T-helper 1 cell (primary cell): ENCODE measurements at places on chromosomes 16 and 17.

DNA sequence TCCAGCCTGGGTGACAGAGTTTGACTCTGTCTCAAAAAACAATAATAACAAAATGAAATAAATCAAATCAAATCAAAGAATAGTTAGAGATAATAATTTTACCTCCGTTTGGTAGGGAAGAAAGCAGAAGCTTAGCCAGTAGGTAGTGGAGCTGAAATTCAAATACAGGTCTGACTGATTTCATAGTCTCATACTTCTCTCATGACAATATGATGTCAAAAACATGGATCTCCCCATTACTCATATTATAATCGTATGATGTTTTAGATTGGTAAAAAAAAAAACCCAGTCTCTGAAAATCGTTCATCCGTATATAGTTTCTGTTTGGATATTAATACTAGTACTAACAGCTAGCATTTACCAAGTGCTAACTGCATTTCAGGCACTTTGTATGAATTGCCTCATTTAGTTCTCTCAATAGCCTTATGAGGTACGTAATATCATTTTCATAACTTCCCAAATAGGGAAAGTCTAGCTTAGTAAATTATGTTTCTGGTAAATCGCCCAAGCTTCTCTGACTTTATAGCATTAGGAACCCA lies 48.7 kb downstream of the CDH8 start:
- no peak for DNase-seq

DNA sequence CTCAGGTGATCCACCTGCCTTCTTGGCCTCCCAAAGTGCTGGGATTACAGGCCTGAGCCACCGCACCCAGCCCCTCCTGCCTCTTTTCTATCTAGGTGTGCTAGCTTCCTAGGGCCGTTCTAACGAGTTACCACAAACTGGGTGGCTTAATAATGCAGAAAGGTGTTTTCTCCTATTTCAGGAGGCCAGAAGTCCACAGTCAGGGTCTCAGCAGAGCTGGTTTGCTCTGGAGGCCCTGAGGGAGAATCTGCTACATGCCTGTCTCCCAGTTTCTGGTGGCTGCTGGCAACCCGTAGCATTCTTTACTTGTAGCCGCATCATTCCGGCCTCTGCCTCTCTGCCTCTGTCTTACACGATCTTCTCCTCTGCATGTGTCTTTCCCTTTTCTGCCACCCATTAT lies 89.2 kb downstream of the NTN1 start:
- DNase-seq: no peak

GRCh38 chr16:3873482-3874173 lies 6.9 kb downstream of the CREBBP start:
- no peak for DNase-seq

DNA sequence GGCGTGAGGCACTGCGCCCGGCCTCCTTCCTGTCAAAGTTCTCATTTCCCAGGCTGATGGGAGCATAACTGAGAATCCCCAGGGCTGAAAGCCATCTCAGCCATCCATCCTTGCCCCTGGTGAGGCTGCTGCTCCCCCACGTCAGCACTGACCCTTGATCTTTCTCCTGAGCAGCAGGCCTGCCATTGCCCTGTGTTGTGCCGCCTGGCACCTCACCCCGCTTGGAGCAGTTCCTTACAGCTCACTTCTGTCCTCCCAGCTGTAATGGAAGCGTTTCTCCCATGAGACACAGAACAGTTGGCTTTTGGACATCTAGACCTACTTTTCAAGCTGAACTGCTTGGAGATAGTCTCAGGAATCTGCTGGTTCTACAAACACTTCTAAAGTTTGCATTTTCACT lies 51.5 kb downstream of the OR1D5 start:
- no peak for DNase-seq

DNA sequence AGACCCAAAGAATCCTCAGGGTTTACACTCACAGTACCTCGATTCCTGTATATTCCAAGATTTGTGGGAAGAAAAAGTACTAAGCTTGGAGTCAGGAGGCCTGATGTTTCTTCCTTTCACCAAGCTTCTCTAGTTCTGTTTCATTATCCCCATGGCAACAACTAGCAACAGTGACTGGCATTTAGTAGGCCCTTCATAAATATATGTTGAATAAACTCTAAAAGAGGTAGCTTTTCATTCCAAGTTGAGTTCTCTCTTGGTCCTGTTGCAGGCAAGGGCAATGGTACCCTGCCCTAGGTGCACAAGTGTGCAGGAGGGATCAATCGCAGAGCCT lies 527 bp upstream of the UBE2Z start:
- DNase-seq: no peak

GRCh38 chr17:74864866-74865395 lies 5.2 kb upstream of the GRIN2C start:
- peak; percentile 54 for DNase-seq

- no peak for DNase-seq
Observed at GRCh38 chr16:51579652-51580360, 428.7 kb upstream of the SALL1 start.

- DNase-seq: peak; percentile 43
Observed at GRCh38 chr16:1610899-1611632, 806 bp downstream of the IFT140 start.

- DNase-seq: no peak
Observed at GRCh38 chr16:15775663-15776304, 81.0 kb downstream of the MYH11 start.

DNA sequence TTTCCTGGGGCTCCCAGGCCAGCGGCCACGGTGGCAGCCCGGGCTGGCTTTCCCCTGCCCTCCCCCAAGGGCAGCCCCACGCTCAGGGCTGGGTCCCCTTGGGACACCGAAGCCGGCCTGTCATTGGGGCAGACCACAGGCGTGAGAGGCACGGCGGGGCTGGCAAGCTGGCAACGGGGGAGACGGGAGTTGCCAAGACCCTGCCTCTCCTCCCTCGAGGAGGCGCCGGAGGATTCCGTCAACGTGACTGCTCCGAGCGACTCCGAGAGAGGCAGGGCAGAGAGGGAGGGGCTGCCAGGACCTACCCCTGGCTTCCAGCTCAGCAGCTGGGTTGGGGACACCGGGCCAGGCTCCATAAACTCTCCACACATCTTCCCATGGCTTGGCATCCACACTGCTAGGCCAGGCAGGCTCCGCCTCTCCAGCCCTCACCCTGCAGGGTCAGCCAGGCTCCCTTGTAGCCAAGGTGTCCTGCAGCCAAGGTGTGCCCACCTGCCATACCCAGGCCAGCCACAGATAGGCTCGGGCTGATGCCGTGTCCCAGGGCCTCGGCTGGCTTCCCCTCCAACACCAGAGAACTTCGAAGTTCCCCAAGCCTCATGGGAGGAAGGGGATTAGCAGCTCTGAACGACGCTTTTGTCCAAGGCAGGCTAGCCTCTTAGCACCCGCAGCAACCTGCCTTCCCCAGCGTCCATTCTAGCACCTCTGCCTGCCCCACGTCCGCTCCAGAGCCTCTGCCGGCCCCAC lies 25.5 kb downstream of the TIMM22 start:
- DNase-seq: no peak

DNA sequence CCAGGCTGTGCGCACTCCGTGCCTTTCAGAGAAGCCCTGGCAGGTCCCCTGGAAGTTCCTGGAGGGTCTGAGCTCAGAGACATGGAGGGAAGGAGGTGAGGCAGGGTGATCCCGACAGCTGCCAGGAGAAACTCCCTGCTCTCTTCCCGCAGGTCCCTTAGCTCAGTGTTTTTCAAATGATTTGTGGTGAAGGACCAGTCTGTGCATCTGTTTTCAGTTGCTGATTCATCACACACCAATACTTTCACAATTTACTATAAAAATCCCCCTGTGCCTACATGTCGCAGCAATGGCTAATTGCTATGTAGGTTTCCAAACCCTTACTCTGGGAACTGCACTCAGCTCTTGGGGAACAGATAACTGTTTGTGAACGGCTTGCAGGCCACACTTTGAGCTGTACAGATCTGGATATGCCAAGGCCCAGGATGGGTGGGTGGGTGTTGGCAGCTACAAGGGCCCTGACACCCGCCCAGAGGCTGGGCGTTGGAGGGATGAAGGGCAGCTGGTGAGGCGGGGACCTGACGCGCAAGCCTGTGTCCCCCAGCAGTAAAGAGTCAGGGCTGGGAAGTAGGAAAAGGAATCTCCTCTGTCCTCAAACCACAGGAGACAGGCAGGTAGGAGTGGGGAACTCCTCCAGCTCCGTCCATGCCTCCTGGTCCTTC lies 20.5 kb upstream of the EMP2 start:
- DNase-seq: no peak

DNA sequence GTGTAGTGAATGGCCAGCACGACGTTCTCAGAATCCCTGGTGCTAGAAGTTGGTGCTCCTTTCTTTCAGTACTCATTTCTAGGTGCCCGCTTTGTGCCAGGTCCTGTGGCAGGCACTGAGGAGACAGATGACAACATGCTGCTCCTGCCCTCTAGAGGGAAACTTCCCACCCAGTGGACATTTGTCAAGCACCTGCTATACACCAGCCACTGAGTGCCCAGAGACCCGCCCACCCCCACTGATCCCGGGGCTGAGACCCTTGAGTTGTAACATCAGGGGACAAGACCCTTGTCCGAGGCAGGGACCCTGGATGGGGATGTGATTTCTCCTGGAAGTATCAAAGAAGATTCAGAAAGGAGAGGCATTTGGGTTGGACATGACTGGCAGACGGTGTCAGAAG lies 25.1 kb downstream of the UNC13D start:
- DNase-seq: no peak

DNA sequence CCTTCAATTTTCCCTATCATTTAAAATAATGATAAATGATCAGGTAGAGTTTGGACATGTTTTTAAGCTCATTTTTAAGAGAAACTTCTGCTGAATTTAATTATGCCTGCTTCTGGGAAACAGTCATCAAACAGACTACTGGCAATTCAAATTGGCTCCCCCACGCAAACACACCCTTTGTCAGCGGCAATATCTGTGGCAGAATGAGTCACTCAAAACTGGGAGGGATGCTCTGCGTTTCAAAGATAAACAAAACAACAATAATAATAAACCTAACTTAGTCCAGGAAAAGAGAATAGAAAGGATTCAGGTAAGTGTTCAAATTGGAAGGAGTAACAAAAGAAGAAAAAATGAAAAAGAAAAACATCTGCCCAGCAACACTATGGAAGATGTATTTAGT lies 108.1 kb upstream of the ERCC4 start:
- no peak for DNase-seq

- no peak for DNase-seq
Observed at GRCh38 chr16:75308011-75308410, 56.6 kb upstream of the BCAR1 start.

DNA sequence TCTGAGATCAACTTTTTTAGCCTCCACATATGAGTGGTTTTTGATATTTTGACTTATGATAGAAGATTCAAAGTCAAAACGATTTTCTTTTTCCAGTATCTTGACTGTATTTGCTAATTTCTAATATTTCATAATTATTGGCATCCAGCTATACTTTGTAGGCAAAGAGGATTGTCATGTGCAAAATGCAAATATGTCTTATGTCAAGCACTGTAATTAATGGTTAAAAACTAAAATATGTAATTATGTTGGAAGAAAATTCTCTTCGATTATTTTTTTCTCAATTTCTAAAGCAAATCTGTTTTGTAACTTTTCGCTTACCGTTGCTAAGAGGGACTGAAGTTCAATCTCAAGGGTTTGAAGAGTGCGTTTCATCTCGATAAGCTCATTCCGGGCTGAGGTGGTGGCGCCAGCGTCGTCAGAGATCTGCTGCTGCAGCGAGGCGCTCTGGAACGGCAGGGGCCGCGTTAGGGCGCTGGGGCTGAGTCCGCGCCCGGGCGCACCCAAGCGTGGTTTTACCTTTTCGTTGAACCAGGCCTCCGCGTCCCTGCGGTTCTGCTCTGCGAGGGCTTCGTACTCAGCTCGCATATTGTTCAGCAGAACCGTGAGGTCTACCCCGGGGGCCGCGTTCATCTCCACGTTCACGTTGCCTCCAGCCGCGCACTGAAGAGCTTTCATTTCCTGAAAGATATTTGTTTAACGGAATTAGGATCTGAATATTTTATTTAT lies 3.0 kb downstream of the KRT27 start:
- DNase-seq: no peak

GRCh38 chr16:79698341-79698753 lies 97.8 kb upstream of the MAF start:
- no peak for DNase-seq

- DNase-seq: no peak
Observed at GRCh38 chr17:288802-289356, 63.7 kb downstream of the RPH3AL start.

DNA sequence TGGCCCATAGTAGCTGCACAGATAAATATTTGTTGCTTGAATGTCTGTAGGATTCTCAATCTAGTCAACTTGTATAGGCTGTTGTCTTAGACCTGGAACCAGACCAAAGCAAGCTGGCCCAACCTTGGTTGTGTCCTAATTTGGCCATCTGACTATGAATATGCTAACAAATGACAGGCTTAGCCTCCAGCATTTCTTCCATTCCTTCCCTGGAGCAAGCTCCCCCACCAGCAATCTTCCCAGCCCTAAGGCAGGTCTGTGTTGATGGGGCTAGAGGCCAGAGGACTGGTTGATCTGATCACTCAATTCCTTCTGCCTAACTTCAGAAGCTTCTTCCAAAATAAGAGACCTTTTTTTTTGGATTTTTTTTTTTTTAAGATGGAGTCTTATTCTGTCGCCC lies 9.4 kb upstream of the PHOSPHO1 start:
- no peak for DNase-seq

- no peak for DNase-seq
Observed at GRCh38 chr17:55704401-55704800, 18.3 kb downstream of the TMEM100 start.

- no peak for DNase-seq
Observed at GRCh38 chr16:70470927-70471341, 16.5 kb downstream of the FCSK start.
